ENCODE measurements at places on chromosomes 13 and 19.

DNA sequence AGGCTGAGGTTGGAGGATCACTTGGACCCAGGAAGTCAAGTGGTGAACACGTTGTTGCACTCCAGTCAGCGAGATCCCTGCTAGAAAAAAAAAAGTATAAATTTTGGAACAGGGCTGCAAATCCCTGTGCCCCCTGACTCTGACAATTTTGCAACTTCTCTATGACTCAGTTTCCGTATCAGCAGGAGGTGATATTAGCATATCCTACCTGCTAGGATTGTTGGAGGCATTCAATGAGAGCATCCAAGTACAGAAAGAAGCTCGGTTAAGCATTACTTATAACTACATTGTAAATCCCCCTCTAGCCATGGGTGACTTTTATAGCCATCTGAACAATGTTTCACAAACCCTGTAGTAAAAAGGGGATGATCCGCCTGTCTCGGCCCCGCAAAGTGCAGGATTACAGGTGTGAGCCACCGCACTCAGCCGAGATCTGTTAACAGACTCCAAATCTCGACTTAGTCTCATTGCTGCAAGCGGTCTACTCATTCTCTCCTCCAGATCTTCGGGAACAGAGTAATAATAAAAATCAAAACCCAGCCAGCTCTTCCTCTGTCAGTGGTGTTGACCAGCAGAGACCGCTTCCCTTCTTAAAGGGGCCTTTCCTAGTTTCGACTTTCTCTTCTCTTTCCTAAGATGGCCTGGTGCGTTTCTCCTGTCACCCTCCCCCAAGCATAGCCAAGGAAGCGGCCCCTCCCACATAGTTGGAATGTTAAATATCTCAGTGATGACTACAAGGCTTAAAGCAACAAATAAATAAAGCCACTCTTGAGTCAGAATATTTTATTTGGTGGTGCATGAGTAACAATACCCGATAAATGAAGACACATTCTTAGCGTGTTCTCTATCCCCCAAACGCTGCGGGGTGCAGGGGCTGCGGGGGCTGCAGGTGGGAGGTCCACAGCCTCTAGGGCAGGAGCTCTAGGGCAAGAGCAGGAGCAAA lies 10.3 kb upstream of the BICRA start:
- DNase-seq = no peak

DNA sequence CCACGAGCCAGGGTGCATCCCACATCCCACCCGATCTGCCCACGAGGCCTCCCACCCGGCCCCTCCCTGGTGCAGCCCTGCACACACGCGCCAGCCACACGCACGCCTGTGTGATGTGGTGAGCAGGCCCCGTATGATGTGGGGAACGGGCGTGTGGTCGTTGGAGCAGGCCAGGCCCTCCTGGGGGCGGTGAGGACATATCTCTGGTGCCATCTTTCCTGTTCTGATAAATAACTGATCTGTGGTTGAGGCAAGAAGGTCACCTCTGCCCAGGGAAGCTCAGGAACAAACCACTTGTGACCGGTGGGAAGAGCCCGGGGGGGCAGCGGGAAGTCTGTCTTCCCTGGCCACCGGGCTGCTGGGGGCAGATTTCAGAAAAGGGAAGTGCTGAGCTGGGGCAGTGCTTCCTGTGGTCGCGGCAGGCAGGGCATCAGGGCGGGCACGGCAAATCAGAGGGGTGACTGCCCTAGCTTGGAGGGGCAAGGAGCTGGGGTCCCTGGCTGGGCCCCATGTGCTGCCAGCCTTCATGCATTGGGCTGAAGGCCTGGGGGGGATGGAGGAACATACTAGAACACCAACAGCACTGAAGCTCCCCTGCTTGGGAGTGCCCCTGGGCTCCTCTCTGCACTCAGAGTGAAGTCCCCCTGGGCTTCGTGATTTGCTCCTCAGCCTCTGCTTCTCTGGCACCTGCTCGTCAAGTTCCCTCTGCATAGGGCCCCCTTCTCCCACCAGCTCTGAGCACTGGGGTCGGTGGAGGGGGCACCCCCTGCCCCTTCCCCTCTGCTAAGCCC lies 35.2 kb upstream of the SLC7A10 start:
- no peak for DNase-seq

GRCh38 chr13:35927567-35928021 lies 203.6 kb downstream of the DCLK1 start:
- no peak for DNase-seq

DNA sequence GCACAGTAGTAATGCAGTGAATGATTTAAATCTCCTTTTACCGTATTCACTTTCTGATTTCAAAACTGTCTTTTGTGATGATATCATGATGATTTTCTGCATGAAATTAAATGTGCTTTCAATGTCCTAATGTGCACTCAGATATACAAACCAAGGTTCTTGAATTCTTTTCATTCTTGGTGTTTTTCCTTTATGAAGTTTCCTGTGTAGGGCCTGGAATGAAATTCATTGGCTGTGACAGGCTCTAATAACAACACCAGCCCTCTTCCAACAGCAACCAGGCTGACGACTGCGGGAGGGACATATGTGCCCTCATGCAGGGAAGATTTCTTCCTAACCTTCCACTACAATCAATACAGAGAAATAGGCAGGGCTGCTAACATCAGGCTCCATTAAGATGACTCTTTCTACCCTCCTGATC lies 1052.0 kb downstream of the DIAPH3 start:
- no peak for DNase-seq

DNA sequence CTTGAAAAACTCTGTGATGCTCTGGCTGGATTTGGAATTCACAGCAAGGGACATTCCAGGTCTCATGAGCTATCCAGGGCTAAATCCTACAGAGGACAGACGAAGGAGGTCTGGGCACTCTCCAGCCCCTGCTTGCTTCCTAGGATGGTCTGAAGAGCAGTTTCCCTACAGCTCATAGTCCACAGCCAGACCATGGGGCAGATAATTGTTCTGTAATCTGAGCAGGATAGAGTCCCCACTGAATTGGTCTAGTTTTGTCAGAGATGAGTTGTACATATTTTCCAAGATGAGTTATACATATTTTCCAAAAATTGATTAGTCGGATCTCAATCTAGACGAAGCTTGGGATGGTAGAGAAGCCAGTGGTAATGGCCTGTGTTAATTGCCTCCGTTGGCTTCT lies 75.6 kb downstream of the C13orf42 start:
- DNase-seq = no peak

GRCh38 chr19:39550197-39550596 lies 10.2 kb upstream of the EID2 start:
- no peak for DNase-seq
